Fibroblast of the aortic adventitia (primary cell): ENCODE measurements at places on chromosomes 16 and 17.

DNA sequence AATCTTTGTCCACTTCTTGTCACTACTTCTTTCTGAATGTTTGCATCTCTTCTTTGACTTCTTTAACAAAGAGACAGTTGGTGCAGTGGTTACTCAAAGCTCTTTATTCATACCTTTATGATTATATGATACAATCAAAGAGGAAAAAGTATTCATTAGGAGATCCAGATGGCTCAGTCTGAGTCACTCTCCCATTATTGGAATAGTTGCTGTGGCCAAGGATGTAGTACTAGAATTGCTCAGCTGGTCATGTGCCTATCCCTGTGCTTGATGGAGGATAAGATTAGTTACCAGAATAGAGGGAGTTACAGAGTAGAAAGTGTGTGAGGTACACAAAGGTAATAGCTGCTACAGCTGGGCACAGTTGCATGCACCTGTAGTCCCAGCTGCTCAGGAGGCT is 18.3 kb downstream of the BCAS3 start:
- DNase-seq = peak; percentile 17

DNA sequence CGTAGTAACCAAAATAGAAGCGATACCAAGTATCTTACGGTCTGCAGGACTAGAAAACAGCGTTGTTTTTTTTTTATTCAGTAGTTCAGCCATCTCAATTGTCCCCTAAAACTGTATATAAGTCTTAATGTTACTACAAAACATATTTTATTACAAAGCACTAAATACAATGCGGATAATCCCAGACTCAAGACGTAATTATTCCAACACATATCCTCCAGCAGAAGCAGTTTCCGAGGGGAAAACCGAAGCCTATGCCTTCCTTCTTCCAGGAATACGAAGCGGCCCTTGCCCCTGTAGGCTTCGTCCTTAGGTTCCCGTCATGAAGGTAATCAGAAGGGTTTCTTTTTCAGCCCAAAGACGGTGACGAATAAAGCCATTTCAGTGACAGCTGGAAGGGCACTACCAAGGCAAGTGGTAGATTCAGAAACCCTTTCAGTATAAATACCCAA is 2.3 kb downstream of the TMEM107 start:
- no peak for DNase-seq

- DNase-seq = no peak
Measured at GRCh38 chr16:90040152-90041023, 21.1 kb upstream of the DBNDD1 start.

DNA sequence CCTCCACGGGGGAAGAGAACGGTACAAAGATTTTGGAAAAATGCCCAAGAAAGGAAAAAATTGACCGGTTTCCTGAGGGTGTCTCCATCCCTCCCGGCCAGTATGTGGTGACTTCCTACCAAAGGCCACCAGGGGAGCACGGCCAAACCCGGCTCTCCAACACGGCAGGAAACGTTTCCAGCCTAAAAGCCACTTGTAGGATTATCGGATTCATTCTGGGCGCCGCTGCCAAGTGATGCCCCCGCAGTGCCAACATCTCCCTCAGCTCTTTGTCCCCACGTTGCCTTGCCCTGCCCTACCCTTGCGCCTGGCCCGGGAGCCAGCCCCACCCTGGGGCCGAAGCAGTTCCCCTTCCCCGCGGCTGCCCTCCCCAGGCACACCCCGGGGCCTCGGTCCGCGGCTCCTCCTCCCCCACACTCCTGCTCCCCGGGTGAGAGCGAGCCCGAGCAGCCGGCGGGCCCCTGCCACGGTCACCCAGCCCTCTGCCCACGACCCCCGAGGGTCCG is 688 bp downstream of the CRK start:
- DNase-seq = peak; percentile 68

GRCh38 chr16:52861614-52862022 is 191.1 kb downstream of the CHD9NB start:
- no peak for DNase-seq

GRCh38 chr17:49111934-49112333 is 20.6 kb upstream of the B4GALNT2 start:
- no peak for DNase-seq

GRCh38 chr16:71885261-71885650 is 1.3 kb upstream of the ZNF821 start:
- no peak for DNase-seq

GRCh38 chr16:180681-181564 is 664 bp downstream of the HBQ1 start:
- peak; percentile 49 for DNase-seq

DNA sequence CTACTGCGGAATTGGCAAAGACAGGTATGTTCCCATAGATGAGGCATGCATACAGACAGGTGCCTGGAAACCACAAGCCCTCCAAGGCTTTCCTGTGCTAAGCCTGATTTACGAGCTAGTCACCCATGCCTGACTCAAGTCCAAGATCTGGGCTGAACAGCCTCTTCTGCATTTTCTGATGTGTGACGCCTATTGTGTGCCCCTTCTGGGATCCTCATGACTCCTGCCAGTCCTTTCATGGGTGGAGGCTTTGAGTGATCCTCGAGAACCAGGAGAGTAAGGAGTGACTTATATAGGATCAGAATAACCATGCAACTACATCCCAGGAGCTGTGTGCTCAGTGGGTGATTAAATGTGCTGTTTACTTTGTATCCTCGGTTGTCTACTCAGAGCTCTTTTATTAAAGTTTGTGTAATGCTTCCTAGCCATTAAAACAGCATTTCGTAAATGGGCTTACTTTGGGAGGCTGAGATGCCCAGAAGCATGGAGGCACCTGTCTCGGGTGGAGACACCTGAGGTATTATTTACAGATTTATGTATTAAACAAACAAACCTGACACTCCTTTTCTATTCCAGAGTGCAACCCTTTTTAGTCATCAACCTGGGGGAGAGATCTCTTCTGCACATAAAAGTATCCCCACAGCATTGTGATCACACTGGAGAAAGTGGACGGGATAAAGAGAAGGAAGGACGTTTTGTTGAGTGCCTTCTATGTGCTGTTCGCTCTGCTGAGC is 373.0 kb upstream of the DYNLRB2 start:
- no peak for DNase-seq

- no peak for DNase-seq
Measured at GRCh38 chr17:69900829-69901228, 174.2 kb upstream of the KCNJ16 start.

DNA sequence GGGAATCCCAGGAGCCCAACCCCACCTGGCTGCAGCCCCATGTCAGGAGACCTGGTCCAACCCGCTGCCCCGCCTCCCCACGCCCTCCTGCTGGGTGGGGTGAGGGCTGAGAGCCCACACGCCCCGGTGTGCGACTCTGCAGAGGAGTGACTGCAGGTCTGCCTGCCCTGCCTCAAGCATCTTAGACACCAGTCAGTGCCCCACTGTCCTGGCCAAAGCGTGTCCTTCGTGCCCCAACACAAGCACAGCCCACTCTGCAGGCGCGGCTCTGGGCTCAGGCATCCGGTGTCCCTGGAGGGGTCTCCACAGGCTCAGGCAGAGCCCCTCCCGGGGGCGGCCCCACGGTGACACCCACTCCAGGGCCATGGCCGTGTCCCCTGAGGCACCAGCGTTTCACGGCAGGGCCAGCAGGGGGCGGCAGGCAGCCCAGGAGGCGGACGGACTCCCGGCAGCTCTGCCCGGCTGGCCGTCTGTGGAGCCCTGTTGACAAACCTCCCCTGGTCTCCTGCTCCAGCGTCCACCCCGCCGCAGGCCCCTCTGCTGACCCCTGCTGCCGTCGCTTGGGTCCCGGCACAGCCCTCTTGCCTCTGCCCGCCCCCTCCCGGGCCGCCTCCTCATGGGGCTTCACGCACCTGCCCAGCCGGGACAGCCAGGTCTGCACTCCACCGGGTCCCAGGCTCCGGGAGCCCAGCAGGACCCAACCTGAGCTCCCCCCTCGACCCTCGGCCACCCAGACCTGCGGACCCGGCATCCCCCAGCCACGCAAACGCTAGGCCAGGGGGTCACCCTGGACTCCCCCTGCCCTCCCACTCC is 8.6 kb upstream of the UBE2I start:
- peak; percentile 32 for DNase-seq

DNA sequence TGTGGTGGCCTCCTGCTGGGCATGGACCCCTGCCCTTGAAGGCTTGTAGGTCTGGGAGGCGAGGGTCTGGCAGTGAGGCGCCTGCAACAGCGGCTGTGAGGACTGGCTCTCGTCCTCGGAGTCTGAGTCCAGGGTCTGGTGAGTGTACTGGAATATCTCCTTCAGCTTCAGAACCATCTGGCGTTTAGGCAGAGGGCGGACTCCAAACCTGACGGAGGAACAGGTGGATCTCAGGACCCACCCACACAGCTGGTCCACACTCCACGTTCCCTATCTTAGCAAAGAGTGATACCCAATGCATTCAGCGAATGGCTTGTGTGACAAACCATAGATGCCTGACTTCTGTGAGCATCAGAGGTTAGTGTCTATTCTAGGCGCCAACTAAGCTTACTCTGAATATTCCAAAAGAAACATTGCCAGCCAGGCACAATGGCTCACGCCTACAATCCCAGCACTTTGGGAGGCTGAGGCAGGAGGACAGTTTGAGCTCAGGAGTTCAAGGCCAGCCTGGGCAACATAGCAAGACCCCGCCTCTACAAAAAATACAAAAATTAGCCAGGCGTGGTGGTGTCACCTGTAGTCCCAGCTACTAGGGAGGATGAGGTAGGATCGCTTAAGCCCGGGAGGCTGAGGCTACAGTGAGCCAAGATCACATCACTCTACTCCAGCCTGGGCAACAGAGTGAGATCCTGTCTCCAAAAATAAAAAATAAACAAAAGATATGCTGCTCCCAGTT is 6.3 kb upstream of the NLRC3 start:
- DNase-seq = no peak

GRCh38 chr17:21453144-21453898 is 77.2 kb downstream of the KCNJ12 start:
- DNase-seq = no peak

GRCh38 chr16:630815-631405 is at the start of gene WFIKKN1:
Gene WFIKKN1, plus strand, starts transcription at chr16:630985. Its CDS starts 269 bp downstream, at chr16:631254.
- no peak for DNase-seq

GRCh38 chr17:49861150-49861884 is 13.4 kb upstream of the TAC4 start:
- peak; percentile 46 for DNase-seq

DNA sequence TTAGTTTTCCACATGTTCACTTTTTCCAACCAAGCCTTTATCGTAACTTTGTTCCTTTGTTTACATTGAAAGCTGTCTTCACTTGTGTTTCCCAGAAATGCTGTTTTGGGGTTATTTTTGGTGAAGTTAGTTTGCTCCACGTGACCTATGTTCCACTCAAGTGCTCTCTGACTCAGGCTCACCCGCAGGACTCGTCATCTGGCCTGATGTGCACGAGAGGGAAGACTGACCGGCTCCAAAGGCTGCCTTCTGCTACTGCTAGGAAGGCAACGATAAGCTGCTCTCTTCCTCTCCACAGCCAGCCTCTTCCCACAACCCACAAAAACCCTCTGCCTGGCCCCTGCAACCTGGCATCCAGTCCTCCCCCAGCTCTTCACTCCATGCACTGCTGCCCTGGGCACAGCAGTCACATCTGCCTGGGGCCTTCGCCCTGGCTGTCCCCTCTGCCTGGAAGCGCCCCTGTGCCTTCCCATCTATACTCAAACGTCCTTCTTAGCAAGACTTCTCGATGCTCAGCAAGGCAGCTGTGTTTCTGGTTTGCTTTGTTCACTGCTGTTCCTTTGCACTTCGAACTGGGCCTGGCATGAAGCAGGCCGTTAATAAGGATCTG is 28.0 kb downstream of the ZCCHC14 start:
- peak; percentile 98 for DNase-seq

DNA sequence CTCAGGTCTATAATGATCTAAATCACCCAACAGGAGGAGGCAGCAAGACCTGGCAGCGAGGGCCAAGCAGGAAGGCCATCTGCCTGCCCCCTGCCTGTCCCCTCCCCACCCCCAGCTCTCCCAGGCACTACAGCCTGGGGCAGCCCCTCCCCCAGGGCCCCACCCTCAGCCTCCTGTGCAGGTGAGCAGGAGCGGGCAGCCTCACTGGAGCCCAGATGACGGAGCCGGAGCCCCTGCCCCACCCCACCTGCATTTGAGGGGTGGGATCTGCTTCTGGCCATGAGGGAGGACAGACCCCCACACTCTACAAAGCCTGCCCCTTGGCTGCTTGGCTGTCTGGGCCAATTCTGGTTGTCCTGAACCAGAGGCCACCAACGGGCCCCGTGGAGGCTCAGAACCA is 12.4 kb upstream of the BAHCC1 start:
- DNase-seq = no peak

GRCh38 chr16:21570676-21571017 is 28.7 kb upstream of the METTL9 start:
- no peak for DNase-seq

DNA sequence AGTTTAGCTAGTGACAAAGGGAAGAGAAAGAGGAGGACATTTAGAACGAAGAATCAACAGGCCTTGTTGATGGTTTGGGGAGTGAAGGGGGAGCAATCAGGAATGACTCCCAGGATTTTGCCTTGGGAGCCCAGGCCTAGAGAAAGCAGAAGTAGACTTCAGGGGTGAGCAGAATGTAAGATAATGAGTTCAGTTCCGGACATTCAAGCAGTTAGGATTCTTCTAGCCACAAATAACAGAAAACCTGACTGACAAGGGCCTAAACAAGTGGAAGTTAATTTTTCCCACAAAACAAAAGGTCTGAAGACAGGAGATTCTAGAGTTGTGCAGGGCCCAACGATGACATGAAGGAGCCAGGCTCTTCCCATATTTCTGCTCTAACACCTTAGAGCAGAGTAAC is 45.9 kb downstream of the SKAP1 start:
- DNase-seq = no peak

GRCh38 chr17:79812353-79813258 is 15.7 kb upstream of the CBX8 start:
- DNase-seq = no peak

DNA sequence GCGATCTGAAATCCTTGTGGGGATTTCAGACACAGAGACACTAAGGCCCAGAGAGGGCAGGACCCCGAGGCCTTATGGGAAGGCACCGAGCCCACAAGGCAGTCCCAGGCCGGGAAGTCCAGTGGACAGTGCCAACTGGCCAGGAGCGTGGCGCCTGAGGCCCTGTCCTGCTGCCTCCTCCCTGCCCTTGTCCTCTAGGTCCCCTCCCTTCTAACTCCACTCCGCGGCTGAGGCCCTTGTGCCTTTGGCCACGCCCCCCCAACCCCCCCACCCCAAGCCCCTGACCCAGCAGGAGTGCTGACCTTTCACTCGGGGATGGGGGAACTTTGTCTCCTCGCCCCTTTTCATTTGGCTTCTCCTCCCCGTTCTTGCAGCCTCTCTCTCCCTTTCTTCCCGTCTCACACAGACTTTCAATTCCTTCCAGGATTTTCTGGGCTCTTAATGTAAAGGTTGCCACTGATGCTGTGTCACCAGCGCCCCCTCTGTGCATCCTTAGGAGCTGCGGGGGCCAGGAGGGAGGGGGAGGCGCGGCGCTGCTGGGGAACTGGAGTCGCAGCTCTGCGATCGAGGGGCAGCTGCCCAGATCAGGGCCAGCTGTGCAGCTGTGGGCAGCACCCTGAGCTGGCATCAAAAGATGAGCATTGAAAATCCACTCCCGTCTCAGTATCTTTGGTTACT is 29.1 kb downstream of the CRHR1 start:
- DNase-seq = no peak

GRCh38 chr17:74330446-74330845 is 4.4 kb downstream of the KIF19 start:
- DNase-seq = no peak
